ENCODE measurements at places on chromosomes 12 and 14.

DNA sequence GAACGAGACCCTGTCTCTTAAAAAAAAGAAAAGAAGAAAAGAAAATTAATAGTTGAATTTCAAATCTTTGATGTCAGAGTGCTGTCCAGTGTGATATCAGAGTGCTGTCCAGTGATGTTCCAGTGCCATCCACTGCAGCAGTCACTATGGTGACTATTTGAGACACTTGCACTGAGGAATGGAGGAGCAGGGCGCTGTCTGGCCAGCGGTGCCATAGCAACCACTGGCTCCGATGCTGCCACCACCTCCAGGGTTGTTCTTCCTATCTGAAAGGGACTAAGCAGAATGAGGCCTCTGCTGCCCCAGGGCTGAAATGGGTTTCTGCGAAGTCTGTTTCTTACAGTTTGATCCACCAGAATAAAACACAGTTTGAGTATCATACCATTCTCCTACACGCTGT, 272.9 kb downstream of the NUAK1 start:
- peaks cover 6% of the 10 kb centered on the region for H3K4me1 ChIP-seq
- peaks cover 4% of the 10 kb centered on the region for H3K36me3 ChIP-seq
- no peak overlapping the region for H3K4me3 ChIP-seq
- no peaks in the 10 kb centered on the region for H3K27me3 ChIP-seq

- no peak overlapping the region for H3K4me3 ChIP-seq
- no peaks in the 10 kb centered on the region for H3K27me3 ChIP-seq
- DNase-seq: no peak
- H3K36me3 ChIP-seq: no peaks in the 10 kb centered on the region
- H3K27ac ChIP-seq: no peak overlapping the region
- H3K4me1 ChIP-seq: peaks cover 4% of the 10 kb centered on the region
Observed at GRCh38 chr12:99453836-99454538, 193.6 kb upstream of the GARIN6 start.

GRCh38 chr12:14614704-14615121, 47.0 kb upstream of the PLBD1 start:
- no peaks in the 10 kb centered on the region for H3K27me3 ChIP-seq
- H3K4me1 ChIP-seq: peaks cover 6% of the 10 kb centered on the region
- DNase-seq: no peak
- peaks cover 2% of the 10 kb centered on the region for H3K36me3 ChIP-seq
- no peak overlapping the region for H3K4me3 ChIP-seq

GRCh38 chr14:70856851-70857495, 47.7 kb upstream of the MAP3K9 start:
- H3K27me3 ChIP-seq: no peaks in the 10 kb centered on the region
- H3K36me3 ChIP-seq: no peaks in the 10 kb centered on the region
- H3K27ac ChIP-seq: no peak overlapping the region
- DNase-seq: no peak
- no peaks in the 10 kb centered on the region for H3K4me1 ChIP-seq

DNA sequence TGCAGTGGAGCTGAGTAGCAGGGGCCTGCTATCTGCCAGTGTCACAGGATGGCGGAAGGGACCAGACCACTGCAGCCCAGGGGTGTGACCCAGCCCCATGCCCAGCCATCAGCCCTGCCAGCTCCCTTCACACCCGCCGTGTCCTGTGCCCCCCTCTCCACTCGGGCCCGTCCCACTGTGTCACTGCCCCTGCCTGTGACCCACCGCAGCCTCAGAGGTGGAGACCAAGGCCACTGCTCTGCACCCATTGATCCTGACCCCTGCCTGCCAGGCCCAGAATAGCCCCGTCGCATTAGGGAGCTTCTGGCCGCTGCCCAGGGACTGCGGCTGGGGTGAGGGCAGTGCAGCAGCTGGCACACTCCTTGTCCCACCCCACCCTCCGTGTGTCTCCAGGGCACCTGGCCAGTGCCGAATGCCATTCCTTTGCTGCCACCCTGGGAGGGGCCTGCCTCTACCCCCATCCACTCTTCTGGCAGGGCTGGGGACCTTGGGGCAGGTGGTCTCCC, 2.1 kb upstream of the CRIP2 start:
- no peaks in the 10 kb centered on the region for H3K36me3 ChIP-seq
- H3K4me1 ChIP-seq: peaks cover 17% of the 10 kb centered on the region
- H3K27me3 ChIP-seq: peaks cover 17% of the 10 kb centered on the region
- no peak for DNase-seq
- no peak overlapping the region for H3K4me3 ChIP-seq
- H3K27ac ChIP-seq: no peak overlapping the region

DNA sequence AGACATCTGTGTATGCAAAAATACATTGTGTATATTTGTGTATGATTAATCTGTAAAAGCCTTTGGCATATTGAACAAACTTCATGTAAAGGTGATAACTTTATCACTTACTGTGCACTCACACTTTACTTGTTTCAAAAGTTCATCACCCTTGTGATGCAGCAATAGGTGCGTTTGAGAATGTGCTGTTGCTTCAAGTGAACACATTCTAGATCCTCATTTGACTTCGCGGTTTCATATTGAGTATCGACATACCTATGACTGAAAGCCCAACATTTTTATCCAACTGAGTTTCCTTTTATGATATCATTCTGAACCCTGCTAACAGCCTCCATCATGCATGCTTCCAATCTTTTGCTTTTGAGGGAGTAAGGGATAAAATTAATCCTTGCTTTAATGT, 1086.9 kb downstream of the TMEM121 start:
- peaks cover 2% of the 10 kb centered on the region for H3K36me3 ChIP-seq
- H3K27me3 ChIP-seq: no peaks in the 10 kb centered on the region
- H3K27ac ChIP-seq: no peak overlapping the region
- H3K4me1 ChIP-seq: no peaks in the 10 kb centered on the region
- H3K4me3 ChIP-seq: no peak overlapping the region

- no peak overlapping the region for H3K4me3 ChIP-seq
- H3K27ac ChIP-seq: no peak overlapping the region
- DNase-seq: no peak
- no peaks in the 10 kb centered on the region for H3K4me1 ChIP-seq
- no peaks in the 10 kb centered on the region for H3K27me3 ChIP-seq
- H3K36me3 ChIP-seq: peaks cover 23% of the 10 kb centered on the region
Observed at GRCh38 chr14:102450206-102451063, 59.1 kb downstream of the ANKRD9 start.

- DNase-seq: peak; percentile 20
- H3K36me3 ChIP-seq: no peaks in the 10 kb centered on the region
- peak overlapping the region; percentile 32 for H3K4me3 ChIP-seq
- H3K27me3 ChIP-seq: no peaks in the 10 kb centered on the region
- peaks cover 16% of the 10 kb centered on the region for H3K4me1 ChIP-seq
Observed at GRCh38 chr14:34496679-34497513, 34.9 kb upstream of the SPTSSA start.

- no peaks in the 10 kb centered on the region for H3K27me3 ChIP-seq
- no peak overlapping the region for H3K27ac ChIP-seq
- H3K36me3 ChIP-seq: peaks cover 24% of the 10 kb centered on the region
- H3K4me1 ChIP-seq: no peaks in the 10 kb centered on the region
- DNase-seq: no peak
Observed at GRCh38 chr12:6996040-6996441, 22.2 kb downstream of the LPCAT3 start.

DNA sequence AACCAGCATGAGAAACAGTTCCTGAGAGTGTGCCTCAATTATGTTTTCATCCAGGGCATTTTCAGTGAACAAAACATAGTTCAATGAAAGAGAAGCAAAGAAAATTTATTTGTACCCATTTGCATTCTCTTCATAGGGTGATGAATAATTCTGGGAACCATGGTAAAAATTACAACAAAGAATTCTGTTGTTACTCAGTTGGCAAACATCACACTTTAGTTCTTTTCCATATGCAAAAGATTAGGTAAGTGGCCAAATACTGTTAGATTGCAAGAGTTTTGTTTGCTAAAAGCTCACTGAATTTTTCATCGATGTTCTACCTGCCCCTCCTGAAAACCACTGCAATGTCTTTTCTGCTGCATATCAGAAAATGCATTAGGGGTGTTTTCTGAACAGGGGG, 132.4 kb upstream of the RGS6 start:
- no peak for DNase-seq
- no peak overlapping the region for H3K4me3 ChIP-seq
- H3K36me3 ChIP-seq: no peaks in the 10 kb centered on the region
- peaks cover under 1% of the 10 kb centered on the region for H3K4me1 ChIP-seq
- peaks cover 5% of the 10 kb centered on the region for H3K27me3 ChIP-seq
- no peak overlapping the region for H3K27ac ChIP-seq

DNA sequence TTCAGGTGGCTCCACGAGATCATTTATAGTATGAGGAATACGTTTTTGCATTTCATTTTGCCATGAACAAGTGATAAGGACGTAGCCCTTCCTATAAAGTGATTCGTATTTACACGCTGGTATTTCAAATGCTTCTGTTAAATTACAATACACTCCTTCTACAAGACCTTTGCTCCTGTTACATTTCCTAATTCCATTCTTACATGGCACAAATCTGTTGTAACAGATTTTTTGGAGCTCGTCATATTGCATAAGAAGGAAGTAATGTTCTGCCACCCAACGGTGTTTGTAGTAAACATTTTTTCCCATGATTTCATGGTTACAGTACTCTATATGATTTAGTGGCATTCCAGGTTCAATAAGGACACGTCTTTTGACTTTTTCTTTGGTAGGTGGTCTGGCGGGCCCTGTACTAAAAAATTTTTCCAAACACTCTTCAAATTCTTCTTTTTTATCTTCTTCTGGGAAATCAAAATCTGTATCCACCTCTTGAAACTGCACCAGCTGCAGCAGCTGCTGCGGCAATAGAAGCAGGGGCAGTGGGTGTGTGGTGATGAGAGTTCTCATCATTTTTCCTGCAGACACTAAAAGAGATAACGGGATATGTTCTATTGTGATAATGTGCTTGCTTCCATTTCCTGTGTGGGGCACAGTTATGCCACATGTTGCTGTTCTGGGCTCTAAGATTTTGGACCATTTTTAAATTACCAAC, 4.2 kb downstream of the RNASE9 start:
- no peak for DNase-seq
- H3K4me1 ChIP-seq: peaks cover 24% of the 10 kb centered on the region
- H3K27me3 ChIP-seq: no peaks in the 10 kb centered on the region
- H3K27ac ChIP-seq: peak overlapping the region; percentile 10
- H3K4me3 ChIP-seq: no peak overlapping the region

DNA sequence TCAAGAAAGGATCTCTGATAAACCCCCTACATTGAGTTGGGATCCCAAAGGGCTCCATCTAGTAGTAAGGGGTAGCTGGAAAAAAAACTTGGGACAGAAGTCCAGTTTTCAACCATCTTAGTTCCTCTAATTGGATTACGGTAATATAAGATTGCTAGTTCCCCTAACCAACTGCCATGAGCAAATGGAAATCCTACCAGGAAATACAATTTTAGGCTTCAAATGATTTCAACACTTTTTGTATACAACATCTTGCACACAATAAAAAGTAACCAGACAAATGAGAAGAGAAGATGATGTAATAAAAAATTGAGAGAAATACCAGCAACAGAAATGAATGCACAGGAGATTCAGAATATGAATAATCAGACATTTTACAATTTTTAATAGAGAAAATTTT, 73.0 kb downstream of the TSHR start:
- no peaks in the 10 kb centered on the region for H3K36me3 ChIP-seq
- no peak overlapping the region for H3K27ac ChIP-seq
- no peak for DNase-seq

- H3K4me1 ChIP-seq: peaks cover 3% of the 10 kb centered on the region
- no peak for DNase-seq
- H3K27ac ChIP-seq: no peak overlapping the region
- no peak overlapping the region for H3K4me3 ChIP-seq
- H3K36me3 ChIP-seq: no peaks in the 10 kb centered on the region
- no peaks in the 10 kb centered on the region for H3K27me3 ChIP-seq
Observed at GRCh38 chr12:96064966-96065365, 29.6 kb upstream of the LTA4H start.

DNA sequence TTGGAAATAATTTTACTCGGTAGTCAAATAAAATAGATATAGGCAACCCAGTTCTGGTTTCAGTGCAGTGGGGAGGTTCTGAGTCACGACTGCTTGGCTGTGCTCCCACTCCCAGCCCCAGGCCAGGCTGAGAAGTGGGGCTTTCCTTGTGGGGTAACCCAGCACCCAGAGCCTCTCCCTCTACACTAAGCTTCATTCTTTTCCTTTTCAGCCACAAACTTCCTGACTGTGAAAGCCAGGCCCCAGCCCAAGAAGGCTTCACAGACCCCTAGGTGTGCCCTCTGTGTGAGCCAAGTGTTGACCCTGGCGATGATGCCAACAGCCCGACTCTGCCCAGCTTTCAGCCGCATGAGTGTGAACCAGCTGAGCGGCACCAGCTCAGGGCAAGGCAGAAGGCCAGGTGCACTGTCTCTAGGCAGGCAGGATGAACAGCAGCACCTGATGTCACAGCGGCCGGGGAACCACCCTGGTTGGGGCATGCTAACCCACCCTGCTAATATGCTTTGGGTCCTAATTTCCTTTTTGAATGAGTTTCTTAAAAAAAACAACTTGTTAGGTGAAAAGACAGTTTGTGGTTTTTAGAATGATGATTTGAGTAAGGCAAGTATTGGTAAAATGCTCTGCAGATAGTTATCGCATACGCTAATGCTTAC, 42.2 kb upstream of the ATP23 start:
- H3K4me3 ChIP-seq: no peak overlapping the region
- peak overlapping the region; percentile 98 for H3K27ac ChIP-seq
- DNase-seq: no peak
- peaks cover 47% of the 10 kb centered on the region for H3K4me1 ChIP-seq

- no peaks in the 10 kb centered on the region for H3K36me3 ChIP-seq
- peak overlapping the region; percentile 96 for H3K4me3 ChIP-seq
- peak overlapping the region; percentile 100 for H3K27ac ChIP-seq
Observed at GRCh38 chr14:101947577-101947903, 16.8 kb upstream of the DYNC1H1 start.

- H3K4me1 ChIP-seq: peaks cover 3% of the 10 kb centered on the region
- no peak overlapping the region for H3K27ac ChIP-seq
- H3K27me3 ChIP-seq: no peaks in the 10 kb centered on the region
- H3K36me3 ChIP-seq: peaks cover 9% of the 10 kb centered on the region
- no peak overlapping the region for H3K4me3 ChIP-seq
Observed at GRCh38 chr14:102746634-102747438, 30.4 kb upstream of the TRAF3 start.

- H3K36me3 ChIP-seq: no peaks in the 10 kb centered on the region
- H3K27ac ChIP-seq: no peak overlapping the region
- H3K4me1 ChIP-seq: peaks cover 17% of the 10 kb centered on the region
Observed at GRCh38 chr12:87305481-87305880, 723.7 kb downstream of the C12orf50 start.

GRCh38 chr14:104494483-104494882, 85.1 kb upstream of the C14orf180 start:
- H3K27me3 ChIP-seq: peaks cover 31% of the 10 kb centered on the region
- H3K36me3 ChIP-seq: no peaks in the 10 kb centered on the region
- H3K4me1 ChIP-seq: no peaks in the 10 kb centered on the region
- no peak overlapping the region for H3K4me3 ChIP-seq
- no peak for DNase-seq
- no peak overlapping the region for H3K27ac ChIP-seq

GRCh38 chr12:93608313-93608712, 35.8 kb downstream of the SOCS2 start:
- H3K4me3 ChIP-seq: no peak overlapping the region
- H3K4me1 ChIP-seq: peaks cover 5% of the 10 kb centered on the region
- H3K36me3 ChIP-seq: no peaks in the 10 kb centered on the region
